ENCODE measurements at places on chromosomes 3 and 15. TPM values are rescaled to one million over a fixed set of nuclear protein-coding genes. Genes with fewer than 3 reads are reported as not detected.
A peak's percentile ranks its signal among the peaks of the same experiment; 100 is the strongest.

GRCh38 chr15:57685306-57686095 is 21.0 kb upstream of the POLR2M start:
- no peak for DNase-seq

DNA sequence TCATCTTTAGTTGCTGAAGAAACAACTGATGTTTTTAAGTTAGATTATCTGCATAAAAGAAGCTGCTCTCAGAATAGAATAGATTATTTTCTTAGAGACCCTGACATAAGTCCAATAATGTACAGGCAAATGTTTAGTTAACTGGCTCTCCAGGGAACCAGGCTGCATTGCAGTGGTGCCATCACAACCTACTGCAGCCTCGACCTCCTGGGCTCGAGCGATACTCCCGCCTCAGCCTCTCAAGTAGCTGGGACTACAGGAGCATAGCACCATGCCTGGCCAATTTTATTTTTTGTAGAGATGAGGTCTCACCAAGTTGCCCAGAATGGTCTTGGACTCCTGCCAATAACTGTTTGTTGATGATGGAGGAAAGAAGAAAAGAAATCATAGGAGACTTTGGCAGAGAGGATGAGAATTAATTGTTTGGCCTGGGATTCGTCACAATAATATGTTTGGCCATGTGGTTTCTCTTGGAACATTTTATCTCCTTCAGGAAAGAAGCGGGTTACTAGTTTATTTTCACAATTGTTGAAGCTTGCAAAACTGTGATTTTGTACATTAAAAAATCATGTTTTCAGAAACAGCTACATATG is 429.2 kb downstream of the CADM2 start:
- no peak for DNase-seq

- DNase-seq: peak; percentile 8
These were observed 33.0 kb upstream of the KLF13 start for GRCh38 chr15:31293655-31294054.

- DNase-seq: peak; percentile 33
These were observed 17.1 kb downstream of the HEXA start for GRCh38 chr15:72358650-72359171.

GRCh38 chr3:17473761-17474160 is 268.7 kb downstream of the TBC1D5 start:
- no peak for DNase-seq

GRCh38 chr3:113247675-113248458 is 36.5 kb downstream of the BOC start:
- peak; percentile 55 for DNase-seq

DNA sequence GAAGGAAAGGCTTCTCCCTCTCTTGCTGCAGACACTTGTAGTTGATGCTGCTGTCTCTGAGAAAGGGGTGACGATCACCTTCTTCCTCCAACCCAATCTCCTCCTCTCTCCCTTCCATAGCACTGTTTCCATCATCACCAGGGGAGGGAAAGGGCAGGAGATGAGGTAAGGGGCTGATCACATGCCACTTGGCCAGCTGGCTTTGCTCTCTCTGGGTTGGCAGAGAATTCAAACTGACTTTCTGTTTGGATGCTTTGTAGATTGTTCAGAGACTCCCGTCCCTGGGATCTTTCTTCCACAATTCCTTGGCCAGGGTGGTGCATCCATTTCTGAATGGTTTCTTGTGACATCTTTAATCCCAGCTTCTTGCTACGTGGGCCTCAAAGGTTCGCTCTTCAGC is 43.2 kb upstream of the ZNF148 start:
- DNase-seq: no peak

- DNase-seq: no peak
These were observed 13.1 kb downstream of the CCDC191 start for GRCh38 chr3:114043205-114043604.

Gene RGMA
- 12.5 TPM for total RNA-seq

Gene ASB14
- total RNA-seq: not detected

Gene TMIE
- not detected for total RNA-seq

Gene UBA7
- total RNA-seq: 76.3 TPM

All from stomach (tissue), 19 donors.